D721Med (cell line): ENCODE measurements at places on chromosomes 12 and 14.

DNA sequence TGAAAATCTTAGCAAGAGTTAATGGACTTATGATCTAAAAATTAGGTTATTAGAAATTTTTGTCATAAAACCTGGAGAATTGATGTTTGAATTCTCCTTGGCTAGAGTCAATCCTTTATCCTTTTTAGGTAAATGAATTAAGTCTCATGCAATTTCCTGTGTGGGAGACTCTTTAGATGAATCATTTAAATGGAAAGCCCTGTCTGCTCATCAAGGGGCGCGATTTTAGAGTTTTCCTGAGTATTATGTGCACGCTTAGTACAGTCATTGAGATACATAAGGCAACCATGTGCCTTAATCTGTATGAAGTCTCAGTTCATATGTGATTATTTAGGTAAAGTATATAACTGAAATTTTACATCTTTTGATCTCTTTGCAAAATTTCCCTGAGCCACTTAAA, 974.7 kb downstream of the NRXN3 start:
- DNase-seq, result no peak

DNA sequence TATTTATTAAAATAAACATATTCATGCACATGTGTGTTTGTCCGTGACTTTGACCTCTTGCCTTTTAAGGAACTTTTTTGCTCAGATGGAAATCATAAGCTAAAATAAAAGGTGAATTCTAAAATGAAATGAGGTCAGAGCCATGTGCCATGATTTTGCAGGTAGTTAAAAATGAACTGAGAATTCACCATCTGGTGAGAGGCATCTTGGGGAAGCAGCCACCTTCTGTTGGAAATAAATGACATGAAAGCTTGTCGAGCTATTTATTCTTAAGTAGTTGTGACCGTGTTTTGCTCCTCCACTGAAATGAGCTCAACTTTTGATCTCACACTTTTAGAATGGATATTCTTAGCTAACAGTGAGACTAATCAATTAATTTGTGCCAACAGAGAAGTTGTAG, 56.8 kb upstream of the CNOT2 start:
- no peak for DNase-seq

DNA sequence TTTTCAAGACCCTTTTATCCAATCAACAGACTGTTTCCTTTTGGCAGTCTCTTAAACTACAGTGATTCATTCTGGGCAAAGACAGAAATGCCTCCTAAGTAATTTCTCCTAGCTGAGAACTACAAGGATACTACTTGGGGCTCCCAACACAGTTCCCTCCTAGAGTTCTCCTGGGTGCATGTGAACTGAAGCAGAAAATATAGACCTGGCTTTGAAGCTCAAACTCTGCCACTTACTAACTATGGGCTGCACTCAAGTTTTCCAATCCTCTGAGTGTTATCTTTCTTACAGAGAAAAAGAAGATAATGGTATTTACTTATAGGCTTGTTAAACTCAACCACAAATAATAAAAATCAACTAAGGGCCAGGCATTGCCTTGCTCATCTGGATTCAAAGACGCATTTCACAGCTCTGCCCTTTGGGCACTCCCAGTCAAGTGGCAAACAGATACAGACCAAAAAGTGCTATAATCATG, 97.6 kb downstream of the EFCAB11 start:
- DNase-seq, result no peak

- no peak for DNase-seq
Observed at GRCh38 chr12:1695886-1696670, 5.2 kb downstream of the ADIPOR2 start.

DNA sequence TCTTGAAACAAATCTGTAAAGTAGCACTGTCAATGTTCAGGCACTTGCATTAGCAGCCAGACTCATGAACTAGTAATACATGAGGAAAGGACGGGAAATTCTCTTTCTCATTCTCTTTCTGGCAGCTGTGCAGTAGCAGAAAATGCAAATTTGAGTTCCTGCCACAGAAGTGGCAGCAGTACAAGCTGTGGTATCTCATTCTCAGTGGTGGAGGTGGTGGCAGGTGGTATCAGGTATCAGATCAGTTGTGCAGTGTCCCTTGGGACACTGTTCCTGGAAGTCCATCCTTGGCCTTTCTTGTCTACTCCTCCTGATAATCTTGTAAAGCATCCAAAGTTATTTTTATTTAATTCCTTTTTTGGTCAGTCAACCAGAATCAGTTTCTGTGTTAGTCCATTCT, 103.0 kb downstream of the C12orf42 start:
- DNase-seq, result no peak

DNA sequence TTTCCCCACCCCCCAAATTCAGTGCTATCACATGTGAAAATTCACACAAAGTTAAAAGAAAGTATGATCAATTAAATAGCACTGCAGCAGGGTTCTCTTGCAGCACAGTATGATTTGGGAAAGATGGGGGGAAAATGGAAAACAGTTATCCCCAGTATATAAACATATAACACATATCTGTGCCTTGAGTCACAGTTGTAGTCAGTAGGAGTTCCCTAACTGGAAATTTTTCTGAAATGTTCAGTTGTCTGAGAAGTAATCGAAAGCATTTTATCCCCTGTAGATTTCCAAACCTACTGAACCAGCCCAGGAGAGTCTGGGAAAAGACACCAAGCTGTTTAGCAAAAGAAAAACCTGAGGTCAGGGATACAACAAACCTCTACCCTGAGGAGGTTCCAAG, 47.0 kb downstream of the C12orf50 start:
- DNase-seq, result no peak

DNA sequence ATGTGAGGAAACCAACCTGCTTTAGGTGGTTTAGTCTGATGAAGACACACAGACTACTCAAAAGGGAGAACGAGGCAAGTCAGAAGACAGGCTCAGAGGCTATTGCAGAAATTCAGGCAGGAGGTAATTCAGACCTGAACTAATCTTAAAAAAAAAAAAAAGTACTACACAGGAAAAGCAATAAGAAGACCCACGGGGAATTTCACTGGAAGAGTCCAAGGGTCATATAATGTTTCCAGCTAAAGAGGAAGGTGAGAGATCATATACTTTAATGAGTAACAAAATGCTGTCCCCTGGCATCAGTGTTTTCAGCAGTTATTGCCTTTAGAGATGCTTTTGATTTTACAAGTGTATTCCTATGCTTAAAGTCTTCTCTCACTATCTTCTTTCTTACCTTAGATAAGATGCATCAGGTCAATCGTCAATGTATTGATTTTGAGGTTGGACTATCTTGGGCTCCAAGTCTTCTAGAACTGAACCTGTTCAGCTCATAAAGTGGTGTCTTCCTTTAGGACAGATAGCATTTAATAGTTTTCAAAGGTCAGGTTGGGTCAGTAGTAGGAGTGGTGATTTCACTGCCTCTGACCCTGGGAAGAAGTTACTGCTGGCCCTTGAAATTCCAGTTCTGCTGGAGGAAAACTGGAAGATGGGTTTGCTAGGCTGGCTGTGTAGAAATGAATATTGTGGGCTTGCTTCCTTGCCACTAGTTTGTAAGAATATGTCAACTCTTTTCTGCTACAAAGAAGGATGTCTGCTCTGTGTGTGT, 60.0 kb downstream of the FAR2 start:
- DNase-seq, result no peak

GRCh38 chr12:122265886-122266229, 436 bp downstream of the VPS33A start:
- no peak for DNase-seq

DNA sequence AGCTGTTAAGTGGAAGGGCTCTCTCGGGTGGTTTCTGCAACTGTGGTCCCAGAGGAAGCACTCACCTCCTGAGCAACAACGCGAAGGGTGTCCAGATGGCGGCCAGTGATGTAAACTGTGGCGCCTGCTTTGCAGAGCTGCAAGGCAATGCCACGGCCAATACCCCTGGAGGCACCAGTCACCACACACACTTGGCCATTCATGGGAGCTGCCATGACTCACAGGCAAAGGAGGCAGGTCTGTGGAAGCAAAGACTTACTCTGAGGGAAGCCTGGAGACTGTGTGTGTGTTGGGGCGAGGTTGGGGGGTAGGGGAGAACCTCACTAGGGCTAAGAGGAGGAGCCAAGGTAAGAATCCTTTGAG, 707 bp downstream of the DHRS1 start:
- DNase-seq, result no peak

DNA sequence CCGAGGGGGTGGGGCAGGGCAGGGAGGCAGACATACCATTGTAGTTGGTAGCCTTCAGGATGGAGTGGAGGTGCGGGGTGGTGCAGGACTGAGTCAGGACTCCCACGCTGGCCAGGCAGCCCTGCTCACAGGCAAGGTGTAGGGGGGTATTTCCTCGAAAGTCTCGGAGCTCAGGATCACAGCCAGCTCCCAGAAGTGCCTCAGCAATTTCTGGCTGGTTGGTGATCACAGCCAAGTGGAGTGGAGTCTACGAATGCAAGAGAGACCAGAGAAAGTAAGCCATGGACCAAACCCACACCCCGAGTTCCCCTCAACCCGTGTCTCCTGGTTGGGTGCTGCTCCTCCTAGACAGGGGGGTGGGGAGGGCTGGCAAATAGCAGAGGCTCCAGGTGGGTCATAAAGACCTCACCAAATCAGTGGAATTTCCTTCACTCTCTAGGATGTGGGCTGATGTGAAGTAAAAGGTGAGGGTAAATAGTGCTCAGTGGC, 1.4 kb downstream of the NFKBIA start:
- DNase-seq, result no peak

GRCh38 chr12:5480218-5480937, 48.5 kb downstream of the NTF3 start:
- DNase-seq, result no peak

- DNase-seq, result no peak
Observed at GRCh38 chr12:102463659-102464249, 16.6 kb downstream of the IGF1 start.

- DNase-seq, result no peak
Observed at GRCh38 chr14:24092110-24092504, 2.0 kb upstream of the PCK2 start.

GRCh38 chr12:82596483-82596882, 90.2 kb upstream of the TMTC2 start:
- no peak for DNase-seq

GRCh38 chr12:47249082-47249481, 169.3 kb upstream of the AMIGO2 start:
- no peak for DNase-seq
